A172 (cell line): ENCODE measurements at places on chromosomes 7 and 10. TPM values are rescaled to one million over a fixed set of nuclear protein-coding genes. Genes with fewer than 3 reads are reported as not detected.

GRCh38 chr10:32446536-32447406 lies 831 bp downstream of the CCDC7 start:
- peak; percentile 38 for DNase-seq

The CDC14C gene
- 0.09 TPM in 1 of 2 replicates, not detected in the other for total RNA-seq

GRCh38 chr7:34333184-34333583 lies 324.8 kb upstream of the NPSR1 start:
- DNase-seq, result no peak

The AKR1C4 gene
- not detected in 2 replicates for total RNA-seq

The MMP21 gene
- total RNA-seq, result not detected in 2 replicates

GRCh38 chr7:33079096-33079495 lies 16.5 kb upstream of the NT5C3A start:
- DNase-seq, result no peak

DNA sequence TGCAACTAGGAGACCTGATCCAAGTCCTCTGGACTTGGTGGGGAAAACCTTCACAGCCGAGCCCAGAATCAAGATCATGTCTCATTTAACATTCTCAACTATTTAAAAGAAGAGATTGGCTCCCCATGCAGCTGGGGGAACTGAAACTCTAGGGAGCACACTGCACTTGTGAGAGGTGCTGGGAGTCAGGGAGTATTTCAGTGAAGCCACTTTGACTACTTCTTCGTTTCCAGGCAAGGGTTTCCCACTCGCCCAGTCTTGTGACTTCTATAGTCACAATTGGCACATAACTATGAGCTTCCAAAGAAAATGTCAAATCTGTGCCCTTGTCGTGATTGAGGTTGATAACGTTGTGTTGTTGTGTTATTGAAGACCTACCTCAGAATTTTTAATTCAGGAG lies 62.9 kb downstream of the AKR1B1 start:
- DNase-seq, result no peak

DNA sequence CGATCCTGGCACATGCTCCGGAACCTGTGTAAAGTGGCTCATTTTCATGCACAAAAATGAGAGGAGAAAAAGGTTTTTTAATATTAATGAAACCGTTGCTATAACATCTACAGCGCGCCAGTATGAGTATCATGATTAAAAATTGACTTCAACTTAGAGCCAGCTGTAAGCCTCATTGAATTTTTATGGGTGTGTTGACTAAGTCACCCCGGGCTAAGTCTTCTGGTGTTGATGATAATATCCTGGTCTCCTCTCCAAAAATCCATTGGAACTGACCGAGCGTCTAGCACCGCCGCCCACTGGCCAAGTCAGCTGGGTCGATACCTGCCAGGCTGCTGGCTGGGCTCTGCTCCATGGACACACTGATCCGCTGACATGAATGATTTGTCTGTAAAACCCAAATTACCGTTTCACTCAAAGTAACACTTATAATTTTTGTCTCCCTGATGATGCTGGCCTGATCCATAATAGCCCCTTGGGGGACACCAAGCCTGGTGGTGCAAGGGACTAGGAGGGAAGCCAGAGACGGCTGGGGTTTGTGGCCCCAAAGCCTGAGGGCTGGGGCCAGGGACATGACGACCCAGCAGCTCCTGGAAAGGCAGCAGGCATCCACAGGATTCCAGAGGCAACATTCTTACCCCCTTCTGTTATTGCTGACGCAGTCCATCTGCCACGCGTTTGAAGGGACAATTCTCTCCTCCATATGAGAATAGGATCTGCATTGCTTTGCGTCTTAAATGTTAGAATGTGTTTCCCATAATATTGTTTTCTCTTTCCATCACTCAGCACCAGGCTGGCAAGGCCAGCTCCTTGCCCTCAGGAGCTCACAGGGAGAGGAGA lies 131.0 kb upstream of the PPP2R2D start:
- DNase-seq, result no peak
